Mesenchymal stem cell (in vitro differentiated cells and primary cell): ENCODE measurements at places on chromosomes 13 and 19.

GRCh38 chr19:28026636-28027035 lies 1186.3 kb downstream of the UQCRFS1 start:
- H3K36me3 ChIP-seq: no peaks in the 10 kb centered on the region
- peak overlapping the region; percentile 58 for H3K27ac ChIP-seq
- no peak overlapping the region for H3K4me3 ChIP-seq
- no peaks in the 10 kb centered on the region for H3K27me3 ChIP-seq
- H3K4me1 ChIP-seq: peaks cover 7% of the 10 kb centered on the region

DNA sequence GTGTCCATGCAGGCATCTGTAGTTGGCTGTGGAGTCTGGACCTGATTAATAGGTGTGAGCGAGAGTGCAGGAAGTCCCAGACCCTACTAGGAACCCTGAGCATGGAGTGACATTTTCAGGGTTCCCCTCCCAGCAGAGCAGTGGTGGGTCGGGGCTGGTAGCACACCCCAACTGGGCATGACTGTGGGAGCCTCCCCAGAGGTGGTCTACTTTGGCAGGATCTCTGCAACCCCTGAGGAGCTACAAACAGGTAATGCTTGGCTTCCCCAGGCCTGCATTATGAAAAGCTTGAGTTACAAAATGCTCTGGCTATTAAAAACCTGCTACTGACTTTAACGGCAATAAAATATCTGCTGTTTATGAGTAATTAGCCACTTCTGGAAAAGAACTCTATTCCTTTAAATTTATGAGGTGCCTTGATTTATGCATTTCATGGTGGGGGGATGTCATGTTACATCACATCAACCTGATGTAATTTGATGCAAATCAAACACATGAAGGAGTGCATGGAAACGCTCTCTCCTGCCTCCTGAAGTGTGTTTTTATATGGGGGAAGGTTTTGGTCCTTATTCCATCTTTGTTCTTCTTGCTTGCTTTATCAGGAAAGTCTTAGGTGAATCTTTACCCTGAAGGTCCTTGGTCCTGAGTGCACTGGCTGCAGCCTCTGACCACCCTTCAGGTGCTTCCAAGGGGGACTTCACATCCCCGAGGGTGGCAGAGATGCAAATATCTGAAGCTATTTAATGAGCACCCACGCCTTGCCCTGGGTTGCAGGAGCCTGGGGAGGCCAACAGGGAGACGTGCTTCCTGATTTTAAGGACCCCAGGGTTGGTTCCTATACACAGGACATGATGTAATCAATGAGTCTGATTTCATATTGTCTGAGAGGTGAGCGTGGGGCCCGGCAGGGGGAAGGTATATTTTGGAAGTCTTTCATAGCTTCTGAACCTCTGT lies 54.0 kb downstream of the ZNF536 start:
- no peak for DNase-seq
- no peak overlapping the region for H3K27ac ChIP-seq
- H3K4me1 ChIP-seq: no peaks in the 10 kb centered on the region
- H3K27me3 ChIP-seq: no peaks in the 10 kb centered on the region
- no peak overlapping the region for H3K4me3 ChIP-seq

DNA sequence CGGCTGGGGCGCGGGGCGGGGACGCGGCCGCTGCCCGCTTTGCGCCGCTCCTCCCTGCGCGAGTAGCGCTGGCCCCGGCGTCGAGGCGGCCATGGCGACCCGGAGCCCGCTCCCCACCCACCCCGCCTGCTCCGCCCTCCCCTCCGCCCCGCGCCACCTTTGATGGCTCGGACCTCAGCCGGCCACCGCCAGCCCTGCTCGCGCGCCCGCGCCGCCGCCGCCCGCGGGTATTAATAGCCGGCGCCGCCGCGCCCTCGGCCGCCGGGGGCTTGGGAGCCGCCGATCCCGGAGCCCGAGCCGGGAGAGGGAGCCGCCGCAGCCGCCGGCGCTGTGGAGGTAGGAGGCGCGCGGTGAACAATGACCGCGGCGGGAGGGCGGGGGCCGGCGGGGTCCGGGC lies 261 bp downstream of the FARP1 start:
- H3K4me3 ChIP-seq: peak overlapping the region; percentile 93
- peaks cover 18% of the 10 kb centered on the region for H3K4me1 ChIP-seq
- H3K27ac ChIP-seq: no peak overlapping the region

GRCh38 chr19:310141-310651 lies 19.0 kb upstream of the PLPP2 start:
- H3K27ac ChIP-seq: no peak overlapping the region
- no peaks in the 10 kb centered on the region for H3K4me1 ChIP-seq
- DNase-seq: no peak
- no peak overlapping the region for H3K4me3 ChIP-seq

GRCh38 chr13:33758113-33758512 lies 59.8 kb upstream of the RFC3 start:
- no peaks in the 10 kb centered on the region for H3K36me3 ChIP-seq
- H3K4me1 ChIP-seq: no peaks in the 10 kb centered on the region
- H3K4me3 ChIP-seq: no peak overlapping the region
- no peak overlapping the region for H3K27ac ChIP-seq
- H3K27me3 ChIP-seq: no peaks in the 10 kb centered on the region

- H3K4me1 ChIP-seq: peaks cover 2% of the 10 kb centered on the region
- DNase-seq: peak; percentile 40
- H3K27me3 ChIP-seq: no peaks in the 10 kb centered on the region
Measured at GRCh38 chr13:105463011-105463501, 1072.4 kb downstream of the EFNB2 start.

DNA sequence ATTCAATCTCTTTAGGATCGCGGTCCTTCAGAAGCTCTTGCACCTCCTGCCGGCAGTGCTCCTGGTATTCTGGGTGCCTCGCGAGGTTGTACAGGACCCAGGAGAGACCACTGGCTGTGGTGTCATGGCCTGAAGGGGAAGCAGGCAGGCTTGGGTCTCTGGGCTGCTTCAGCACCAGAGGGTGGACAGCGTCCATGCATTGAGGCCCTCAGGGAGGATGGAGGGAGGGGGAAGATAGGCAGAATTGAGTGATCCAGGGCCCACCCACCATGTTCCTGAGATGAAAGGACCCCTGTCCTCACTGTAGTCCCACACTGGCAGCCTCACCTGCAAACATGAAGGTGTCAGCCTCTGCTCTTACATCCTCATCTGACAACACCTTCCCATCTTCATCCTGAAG lies 17.9 kb upstream of the OR10H5 start:
- no peak for DNase-seq
- no peaks in the 10 kb centered on the region for H3K4me1 ChIP-seq
- no peak overlapping the region for H3K4me3 ChIP-seq

DNA sequence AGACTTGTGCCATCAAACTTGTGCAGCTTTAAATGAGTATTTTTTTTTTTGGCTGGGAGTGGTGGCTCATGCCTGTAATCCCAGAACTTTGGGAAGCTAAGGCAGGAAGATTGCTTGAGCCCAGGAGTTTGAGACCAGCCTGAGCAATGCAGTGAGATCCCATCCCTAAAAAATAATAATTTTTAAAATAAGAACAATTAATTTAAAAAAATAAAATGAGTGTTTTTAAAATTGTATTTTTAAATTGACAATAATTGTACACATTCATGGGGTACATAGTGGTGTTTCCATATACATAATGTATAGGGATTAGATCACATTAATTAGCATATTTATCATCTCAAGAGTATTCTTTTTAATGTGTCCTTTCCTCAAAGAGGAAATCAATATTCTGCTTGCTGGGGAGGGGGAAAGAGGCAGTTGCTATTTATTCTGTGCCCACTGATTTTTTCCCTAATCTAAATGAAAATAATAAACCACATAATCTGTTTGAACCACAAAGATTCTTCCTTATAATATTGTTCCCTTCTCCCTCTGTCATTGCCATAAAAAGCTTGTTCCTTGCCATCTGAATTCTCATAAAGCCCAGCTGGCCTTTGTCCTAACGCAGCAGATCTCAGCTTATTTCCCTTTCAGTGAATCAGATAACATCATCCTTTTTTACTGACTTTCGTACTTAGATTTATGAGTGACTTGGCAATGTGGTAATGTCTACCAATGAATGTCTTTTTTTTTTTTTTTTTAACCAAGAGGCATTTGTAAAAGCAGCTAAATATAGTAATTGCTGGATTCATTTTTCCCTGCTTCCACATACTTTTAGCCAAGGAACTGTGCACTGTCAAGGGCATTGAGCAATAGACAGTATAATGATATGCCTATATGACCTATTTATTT lies 81.8 kb upstream of the RUBCNL start:
- H3K27ac ChIP-seq: no peak overlapping the region
- H3K36me3 ChIP-seq: no peaks in the 10 kb centered on the region
- H3K27me3 ChIP-seq: no peaks in the 10 kb centered on the region
- no peaks in the 10 kb centered on the region for H3K4me1 ChIP-seq
- DNase-seq: peak; percentile 83
